ENCODE measurements at places on chromosomes 6 and 20.

DNA sequence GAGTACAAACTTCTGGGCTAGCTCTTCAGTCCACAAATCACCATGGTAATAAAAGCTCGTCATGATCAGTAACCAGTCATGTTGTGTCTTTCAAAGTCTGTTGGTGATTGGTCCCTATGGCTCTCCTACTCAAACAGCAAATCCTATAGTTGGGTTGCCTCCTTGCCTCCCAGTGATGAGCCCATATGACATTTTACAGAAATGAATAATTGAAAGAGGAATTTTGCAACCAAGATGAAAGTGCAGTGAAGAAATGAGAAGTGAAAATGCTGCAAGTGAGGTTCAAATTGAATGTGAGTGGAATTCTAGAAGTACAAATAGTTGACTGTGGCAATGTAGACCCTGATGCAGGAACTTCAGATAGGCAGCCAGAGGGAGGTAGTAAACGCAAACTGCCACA, 5.1 kb upstream of the SIRPD start:
- no peak for DNase-seq

DNA sequence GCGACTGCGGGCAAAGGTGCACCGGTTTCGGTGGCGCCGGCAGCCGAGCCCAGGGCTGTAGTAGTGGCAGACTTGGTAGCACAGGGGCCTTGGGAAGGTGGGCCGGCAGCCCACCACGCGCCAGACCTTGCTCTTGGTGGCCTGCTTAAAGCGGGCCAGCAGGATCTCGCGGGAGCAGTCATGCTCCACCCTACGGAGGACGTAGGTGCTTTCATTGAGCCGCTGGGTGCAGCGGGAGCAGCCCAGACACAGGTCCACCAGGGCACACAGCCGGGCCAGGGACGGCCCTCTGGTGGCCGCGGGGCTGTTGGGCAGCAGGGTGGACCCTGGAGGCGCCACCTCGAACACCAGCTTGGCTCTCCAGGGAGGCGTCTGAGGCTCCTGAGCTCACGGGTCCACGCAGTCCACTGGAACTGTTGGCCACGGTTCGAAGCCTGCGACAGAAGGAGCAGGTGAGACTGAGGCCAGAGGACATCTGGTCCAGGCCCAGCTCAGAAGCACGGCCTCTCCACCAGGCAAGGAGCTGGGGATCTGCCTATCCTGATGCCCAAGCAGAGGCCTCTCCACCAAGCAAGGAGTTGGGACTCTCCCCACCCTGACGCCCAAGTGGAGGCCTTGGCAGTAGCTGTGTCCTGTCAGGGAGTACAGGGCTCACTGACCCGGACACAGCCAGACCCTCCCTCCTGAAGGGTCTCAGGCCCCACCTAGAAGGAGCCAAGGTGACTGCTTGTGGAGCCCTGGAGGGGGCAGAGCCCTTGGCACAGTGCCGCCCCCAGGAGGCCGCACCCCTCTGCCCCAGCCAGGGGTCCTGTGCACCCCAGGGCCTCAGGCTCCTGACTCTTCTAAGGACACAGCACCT, 1.0 kb downstream of the HELZ2 start:
- DNase-seq = no peak

DNA sequence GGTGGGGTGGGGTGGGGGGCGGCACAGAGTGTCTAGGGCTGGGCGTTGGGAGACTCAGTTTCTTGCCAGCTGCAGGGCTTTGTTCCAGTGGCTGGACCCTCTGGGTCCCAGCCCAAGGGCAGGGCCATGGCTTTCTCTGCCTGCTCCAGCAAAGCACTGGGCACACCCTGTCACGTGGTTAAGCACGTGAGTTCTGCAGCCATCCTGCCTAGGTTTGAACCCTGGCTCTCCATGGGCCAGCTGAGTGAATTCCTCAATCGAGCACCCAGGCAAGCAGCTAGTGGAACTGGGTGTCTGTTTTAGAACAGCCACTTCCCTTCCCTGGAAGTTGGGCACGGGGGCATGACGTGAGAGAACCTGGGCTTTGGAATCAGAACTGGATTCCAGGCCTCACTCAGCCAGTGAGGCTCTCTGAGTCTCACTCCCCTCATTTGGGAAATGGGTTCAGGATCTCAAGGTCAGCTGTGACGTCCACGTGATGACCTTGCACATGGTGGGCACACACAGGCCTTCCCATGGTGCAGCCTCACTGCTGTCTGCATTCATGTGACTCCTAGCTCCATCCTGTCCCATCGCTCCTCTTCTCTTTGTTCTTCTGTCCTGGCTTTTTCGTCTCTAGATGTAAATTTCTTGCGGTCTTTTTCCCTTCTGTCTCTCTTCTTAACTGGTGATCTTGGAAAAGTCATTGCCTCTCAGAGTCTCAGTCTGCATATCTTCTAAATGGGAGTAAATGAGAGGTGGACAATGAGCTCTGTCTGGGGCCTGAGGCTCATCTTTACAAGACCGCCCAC, 45.9 kb downstream of the NOL4L start:
- DNase-seq = no peak

DNA sequence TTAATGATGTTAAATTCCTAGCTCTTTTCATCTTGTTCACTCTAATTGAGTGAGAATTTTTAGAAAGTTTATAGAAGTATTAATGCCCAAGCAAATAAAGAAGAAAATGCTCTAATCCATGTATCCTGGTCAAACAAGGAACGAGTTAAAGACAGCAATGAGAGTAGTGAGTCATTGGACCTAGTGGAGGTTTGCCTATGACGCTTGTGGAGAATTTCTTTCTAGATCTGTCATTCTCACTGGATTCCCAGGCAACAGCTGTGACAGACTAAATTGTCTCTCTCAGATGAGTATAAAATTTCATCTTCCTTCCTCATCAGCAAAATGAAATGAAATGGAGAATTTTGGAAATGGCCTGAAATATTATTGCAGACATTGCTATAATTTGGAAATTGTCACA, 127.9 kb downstream of the COL19A1 start:
- DNase-seq = no peak

- no peak for DNase-seq
Measured at GRCh38 chr6:107154131-107154800, 39.0 kb upstream of the BEND3 start.

- DNase-seq = no peak
Measured at GRCh38 chr6:152351110-152351509, 286.1 kb downstream of the SYNE1 start.

GRCh38 chr6:56803594-56803993, 151.3 kb upstream of the BEND6 start:
- DNase-seq = no peak

DNA sequence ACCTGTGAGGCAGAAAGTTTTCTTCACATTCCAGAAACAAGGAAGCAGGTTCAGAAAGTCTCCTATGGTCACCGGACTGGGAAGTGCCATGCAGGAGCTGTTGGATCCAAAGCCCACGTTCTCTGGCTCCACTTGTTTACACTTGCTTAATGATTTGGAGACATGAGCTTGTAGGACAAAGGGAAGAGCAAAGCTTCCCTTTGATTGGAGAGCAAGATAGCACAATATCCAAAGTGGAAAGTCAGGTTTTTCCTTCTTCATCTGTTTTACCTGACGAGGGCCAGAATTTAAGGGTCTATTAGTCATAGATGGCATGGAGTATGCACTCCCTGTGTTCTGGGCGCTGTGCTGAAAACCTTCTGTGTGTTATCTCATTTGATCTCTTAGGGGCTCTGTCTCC, 81.2 kb downstream of the PDE7B start:
- DNase-seq = no peak

Data from NCI-H1694 treated with DMSO at 0.1 percent for 48 hours (cell line).